ENCODE measurements at places on chromosomes 5 and 9. TPM values are rescaled to one million over a fixed set of nuclear protein-coding genes. Genes with fewer than 3 reads are reported as not detected.

DNA sequence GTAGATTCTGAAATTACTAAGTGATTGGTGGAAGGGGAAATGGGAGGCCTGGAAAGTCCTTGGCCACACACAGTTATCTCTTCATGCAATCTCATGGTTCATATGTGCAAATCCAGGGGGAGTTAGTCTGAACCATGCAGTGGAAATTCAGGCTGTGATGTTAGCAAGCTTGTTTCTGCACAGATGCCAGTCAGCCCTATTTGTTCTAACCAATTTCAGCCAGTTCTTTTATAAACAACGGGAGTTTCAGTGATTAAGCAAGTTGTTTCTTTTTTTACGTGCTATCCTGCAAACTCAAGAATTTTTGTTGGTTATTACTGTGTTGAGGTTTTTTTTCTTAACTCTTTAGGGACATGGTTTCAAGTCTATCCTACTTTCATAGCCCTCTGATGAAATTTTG, 298.0 kb downstream of the FER start:
- H3K27ac ChIP-seq = no peak overlapping the region
- peaks cover 9% of the 10 kb centered on the region for H3K4me1 ChIP-seq
- H3K27me3 ChIP-seq = no peaks in the 10 kb centered on the region
- no peak overlapping the region for H3K4me3 ChIP-seq

DNA sequence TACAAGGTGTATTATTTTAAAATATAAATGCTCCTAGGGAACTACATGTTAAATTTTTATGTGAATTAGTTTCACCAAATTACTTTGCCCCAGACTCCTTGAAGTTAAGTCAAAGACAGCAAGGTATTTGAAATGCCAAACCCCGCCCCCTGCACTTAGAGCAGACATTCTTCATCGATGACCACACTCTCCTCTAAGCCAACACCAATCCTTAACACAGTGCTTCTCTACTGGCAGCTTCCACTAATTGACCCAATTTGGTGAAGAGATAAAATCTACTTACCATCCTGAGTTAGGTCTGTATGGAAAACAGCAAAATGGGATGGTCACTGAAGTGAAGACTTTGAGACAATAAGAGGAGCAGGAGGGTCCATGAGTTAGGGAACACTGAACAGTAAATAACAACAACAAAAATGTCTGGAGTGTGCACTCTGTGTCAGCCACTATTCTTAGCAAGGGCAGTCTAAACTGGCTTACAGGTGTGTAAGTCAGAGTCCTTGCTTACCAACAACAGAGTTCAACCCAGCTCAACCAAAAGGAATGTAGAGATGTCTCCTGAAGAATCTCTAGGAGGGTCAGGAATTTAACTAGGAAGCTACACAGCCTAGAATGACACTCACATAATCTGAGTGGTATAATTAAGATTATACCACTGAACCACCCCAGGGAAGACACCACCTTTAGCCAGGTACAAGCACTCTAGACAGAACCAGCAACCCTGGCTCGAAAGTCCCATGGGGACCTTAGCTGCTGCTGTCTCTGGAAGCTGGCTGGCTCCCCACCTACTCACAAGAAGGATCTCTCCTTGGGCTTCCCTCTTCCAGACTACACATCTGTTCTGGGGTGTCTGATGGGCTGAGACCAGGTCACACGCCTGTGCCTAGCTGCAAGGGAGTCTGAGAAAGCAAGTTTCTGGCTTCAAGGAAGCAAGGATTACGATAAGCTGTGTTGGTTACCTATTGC, 8.8 kb upstream of the UBE2QL1 start:
- H3K27me3 ChIP-seq = no peaks in the 10 kb centered on the region
- H3K27ac ChIP-seq = no peak overlapping the region
- no peak overlapping the region for H3K4me3 ChIP-seq
- no peak for DNase-seq

DNA sequence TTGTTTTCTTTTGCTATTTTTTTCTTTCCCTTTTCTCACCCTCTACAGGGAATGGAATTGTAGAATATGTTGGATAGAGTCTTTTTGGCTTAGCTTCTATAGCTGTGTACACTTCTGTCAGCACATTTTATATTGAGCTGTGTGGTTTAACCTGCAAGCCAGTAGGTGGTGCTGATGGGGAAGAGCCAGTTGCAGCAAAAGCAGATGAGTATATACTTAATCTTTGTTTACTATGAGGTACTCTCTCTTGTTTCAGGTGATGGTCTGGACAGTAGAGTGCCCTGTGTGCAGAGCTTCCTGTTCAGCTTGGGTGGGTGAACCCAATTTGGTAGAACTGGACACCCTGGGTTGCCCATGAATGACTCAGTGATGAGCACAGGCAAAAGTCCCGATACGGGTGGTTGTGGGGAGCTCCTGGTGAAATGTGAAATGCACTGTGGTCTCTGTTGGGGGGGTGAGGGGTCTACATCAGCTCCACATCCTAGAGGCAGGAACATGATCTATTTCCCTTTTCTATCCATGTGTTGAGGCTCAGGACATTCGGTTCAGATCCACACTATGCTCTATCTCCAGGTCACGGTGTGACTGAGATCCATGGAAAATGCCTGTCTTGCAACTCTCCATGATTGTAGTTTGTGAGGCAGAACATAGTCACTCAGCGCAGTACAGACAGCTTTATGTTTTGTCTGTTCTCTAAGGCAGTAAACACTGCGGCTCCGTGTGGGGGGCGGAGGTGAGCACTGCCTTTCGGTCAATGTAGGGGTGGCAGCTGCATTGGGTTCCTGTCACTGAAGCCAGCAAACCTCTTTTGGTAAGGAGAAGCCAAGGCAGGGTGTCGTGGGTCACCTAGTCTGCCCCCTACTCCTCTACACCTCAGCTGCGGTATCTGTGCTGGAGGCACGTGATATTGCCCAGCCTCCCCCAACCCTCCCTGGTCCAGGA, 353.2 kb downstream of the PRR16 start:
- H3K4me3 ChIP-seq = no peak overlapping the region
- H3K27ac ChIP-seq = no peak overlapping the region
- H3K36me3 ChIP-seq = no peaks in the 10 kb centered on the region
- peak; percentile 31 for DNase-seq
- no peaks in the 10 kb centered on the region for H3K27me3 ChIP-seq
- no peaks in the 10 kb centered on the region for H3K4me1 ChIP-seq

DNA sequence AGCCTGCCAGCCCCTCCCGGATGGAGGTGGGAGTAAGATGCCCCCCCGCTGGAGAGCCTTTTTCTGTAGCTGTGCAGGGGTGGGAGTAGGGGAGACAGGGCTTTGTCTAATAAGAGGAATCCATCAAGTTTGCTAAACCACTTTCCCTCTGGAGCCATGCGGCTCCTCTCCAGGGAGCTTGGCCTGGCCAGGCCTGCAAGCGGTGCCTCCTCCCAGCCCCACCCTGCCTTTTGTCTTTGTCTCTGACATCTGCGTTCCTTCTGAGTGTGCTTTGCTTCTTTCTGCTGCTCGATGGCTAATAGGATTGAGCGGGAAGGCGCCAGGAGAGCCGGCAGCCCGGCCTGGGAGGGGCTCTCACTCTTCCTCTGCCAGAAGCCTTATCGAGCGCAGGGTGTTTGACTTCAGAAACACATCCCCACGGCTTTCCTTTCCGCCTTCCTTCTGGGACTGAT, 26.7 kb upstream of the FCN1 start:
- DNase-seq = no peak
- H3K4me3 ChIP-seq = no peak overlapping the region
- no peak overlapping the region for H3K27ac ChIP-seq
- no peaks in the 10 kb centered on the region for H3K4me1 ChIP-seq
- H3K27me3 ChIP-seq = peaks cover 43% of the 10 kb centered on the region

DNA sequence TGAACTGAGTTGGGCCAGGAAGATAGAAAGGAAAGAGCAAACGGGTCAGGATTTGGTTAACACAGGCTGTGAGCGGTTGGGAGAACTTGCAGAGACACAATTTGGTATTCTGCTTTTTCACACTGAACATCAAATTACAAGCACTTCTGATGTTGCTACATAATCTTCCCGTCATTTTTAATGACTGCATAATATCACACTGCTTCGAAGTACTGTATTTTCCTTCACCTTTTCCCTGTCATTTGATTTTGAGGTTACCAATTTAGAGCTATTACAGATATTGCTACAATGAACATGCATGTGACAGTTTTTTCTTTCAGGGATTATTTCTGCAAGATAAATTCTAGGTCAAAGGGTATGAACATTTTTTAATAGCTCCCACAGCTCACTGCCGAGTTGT, 71.4 kb upstream of the CPEB4 start:
- DNase-seq = no peak
- no peaks in the 10 kb centered on the region for H3K36me3 ChIP-seq

- peaks cover 7% of the 10 kb centered on the region for H3K4me1 ChIP-seq
- no peaks in the 10 kb centered on the region for H3K36me3 ChIP-seq
- H3K27me3 ChIP-seq = peaks cover 40% of the 10 kb centered on the region
- DNase-seq = no peak
- no peak overlapping the region for H3K27ac ChIP-seq
Observed at GRCh38 chr5:55173687-55174230, 782 bp upstream of the CDC20B start.

DNA sequence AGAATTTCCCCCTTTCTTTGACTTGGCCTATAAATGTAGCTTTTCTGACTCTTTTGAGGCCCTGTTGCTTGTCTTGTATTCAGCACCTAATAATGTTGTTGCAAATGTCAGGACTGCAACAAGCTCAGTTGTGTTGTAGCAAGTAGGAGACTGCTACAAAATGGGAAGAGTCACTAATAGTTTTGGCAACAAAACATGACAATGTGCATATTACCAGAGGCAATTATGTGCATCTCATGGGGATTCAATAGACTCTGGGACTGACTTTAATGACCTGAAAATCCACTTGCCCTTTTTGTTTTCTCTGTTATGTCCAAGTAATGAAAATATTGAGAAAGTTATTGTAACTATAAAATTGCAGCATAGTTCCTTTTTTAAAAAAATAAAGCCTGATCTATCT, 368.4 kb downstream of the OSTF1 start:
- no peaks in the 10 kb centered on the region for H3K36me3 ChIP-seq
- H3K4me3 ChIP-seq = no peak overlapping the region
- no peaks in the 10 kb centered on the region for H3K4me1 ChIP-seq
- DNase-seq = no peak

DNA sequence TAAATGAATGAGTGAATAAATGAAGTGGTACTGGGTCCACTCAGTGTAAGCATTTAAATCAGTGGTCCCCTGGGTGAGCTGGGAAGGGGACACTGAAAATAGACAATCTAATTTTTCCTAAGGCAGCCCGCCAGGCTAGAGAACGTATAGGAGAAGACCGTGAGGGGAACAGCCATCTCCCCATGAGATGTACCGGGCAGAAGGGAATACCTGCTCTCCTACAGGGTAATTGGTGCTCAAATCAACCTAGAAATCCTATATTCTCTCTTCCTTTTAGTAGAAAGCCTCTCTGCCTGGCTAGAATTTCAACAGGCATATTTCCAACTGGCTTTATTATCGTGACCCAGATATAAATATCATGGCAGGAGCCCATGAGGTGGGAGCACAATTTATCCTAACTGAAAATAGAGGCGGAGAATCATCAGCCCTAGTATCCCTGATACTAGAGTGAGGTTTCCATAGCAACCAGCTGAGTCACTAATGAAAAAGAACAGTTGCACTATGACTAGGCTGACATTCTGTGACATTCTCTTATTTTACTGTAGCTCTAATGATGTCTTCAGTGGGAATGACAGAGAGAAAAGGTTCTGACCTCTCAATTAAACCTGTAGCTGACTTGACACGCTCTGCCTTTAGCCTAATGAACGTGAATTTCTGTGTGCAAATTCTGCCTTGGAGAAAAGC, 96.5 kb upstream of the CAST start:
- peak; percentile 90 for DNase-seq
- H3K4me3 ChIP-seq = no peak overlapping the region
- H3K27me3 ChIP-seq = no peaks in the 10 kb centered on the region
- no peaks in the 10 kb centered on the region for H3K36me3 ChIP-seq
- peaks cover 15% of the 10 kb centered on the region for H3K4me1 ChIP-seq

The MSMP gene
- total RNA-seq = not detected

The CDH9 gene
- total RNA-seq = not detected

The MAT2B gene
- total RNA-seq = 107 TPM

The SHOC1 gene
- total RNA-seq = not detected

The GZMA gene
- not detected for total RNA-seq

The MAMDC4 gene
- 0.28 TPM for total RNA-seq

The PPP3R2 gene
- total RNA-seq = not detected

The MEGF10 gene
- total RNA-seq = not detected

The TAF11L10 gene
- not detected for total RNA-seq

The FOXB2 gene
- total RNA-seq = not detected

Measured in IMR-90 (cell line).